ENCODE measurements at places on chromosomes 12 and 14.

DNA sequence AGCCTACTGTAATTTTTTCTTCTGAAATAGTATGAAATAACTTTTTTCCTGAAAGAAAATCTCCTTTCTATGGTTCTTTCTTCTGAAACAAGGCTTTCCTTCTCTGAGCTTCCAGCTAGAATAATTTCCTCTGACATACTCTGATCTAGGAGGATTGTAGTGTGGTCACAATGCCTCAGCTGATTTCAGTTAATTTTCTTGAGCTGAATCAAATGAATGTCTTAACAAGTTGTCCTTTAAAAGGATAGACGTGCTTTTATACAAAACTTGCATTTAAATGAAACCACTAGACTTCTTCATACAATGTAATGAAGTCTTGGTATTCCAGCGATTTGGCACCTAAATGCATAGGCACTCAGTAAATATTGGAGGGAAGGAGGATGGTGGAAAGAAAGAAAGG is 94.4 kb downstream of the BICD1 start:
- no peak for DNase-seq

- no peak for DNase-seq
These were observed 60.1 kb downstream of the ADCK1 start for GRCh38 chr14:77859934-77860570.

DNA sequence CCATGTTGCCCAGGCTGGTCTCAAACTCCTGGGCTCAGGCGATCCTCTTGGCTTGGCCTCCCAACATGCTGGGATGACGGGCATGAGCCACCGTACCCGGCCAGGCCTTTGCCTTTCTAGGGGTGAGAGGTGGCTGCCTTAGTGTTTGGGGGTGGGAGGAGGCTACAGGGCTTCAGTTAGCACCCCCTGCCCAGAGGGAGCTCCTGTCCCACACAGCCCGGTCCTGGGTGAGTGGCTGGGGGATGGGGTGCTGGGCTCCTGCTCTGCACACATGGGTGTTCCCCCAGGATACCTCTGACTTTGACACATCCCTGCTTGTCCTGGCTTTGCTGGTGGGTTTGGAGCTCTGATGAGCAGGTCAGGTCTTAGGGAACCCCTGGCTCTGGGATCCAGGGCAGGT is 9.9 kb downstream of the ULK1 start:
- DNase-seq: no peak

GRCh38 chr12:62166525-62166924 is 93.7 kb upstream of the USP15 start:
- no peak for DNase-seq

- DNase-seq: no peak
These were observed 711.9 kb downstream of the C12orf50 start for GRCh38 chr12:87317302-87317701.
